DMS79 (cell line): ENCODE measurements at places on chromosomes 4 and X.
A peak's percentile ranks its signal among the peaks of the same experiment; 100 is the strongest.

DNA sequence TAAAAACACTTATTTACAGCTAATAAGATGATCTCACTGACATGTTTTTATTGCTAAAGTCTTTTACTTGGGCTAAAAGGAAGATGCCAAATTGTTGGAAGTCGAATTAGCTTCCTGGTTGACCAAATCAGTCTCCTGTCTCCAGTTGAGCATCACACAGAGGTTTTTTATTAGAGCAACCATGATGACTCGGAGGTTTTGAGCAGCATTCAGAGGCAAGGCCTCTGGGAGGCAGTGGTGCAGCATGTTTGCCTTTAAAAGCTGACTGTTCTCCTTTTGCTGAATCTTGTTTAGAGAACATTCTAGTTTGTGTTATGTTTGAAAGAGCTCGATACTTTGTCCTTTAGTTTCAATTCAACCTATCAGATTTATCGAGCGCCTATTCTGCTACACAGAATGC is 2.1 kb downstream of the UCHL1 start:
- peak; percentile 3 for DNase-seq

DNA sequence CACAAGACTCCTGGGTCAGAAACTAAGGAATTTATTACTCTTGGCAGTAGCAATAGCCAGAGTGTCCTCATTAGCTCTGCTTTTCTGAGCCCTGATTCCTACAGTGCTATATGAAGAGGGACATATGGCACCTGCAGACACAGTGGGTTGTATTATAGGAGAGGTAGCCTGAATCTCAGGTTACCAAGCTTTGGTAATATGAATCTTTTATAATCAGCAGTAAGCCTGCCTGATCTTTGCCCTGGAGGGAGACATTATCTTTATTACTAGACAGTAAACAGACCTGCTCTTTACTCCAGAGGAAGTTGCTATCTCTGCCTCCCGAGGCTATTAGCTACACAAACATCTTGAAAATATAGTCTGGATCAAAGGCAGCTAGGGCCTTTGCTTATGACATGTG is 62.5 kb upstream of the HOPX start:
- no peak for DNase-seq

- DNase-seq: no peak
Observed at GRCh38 chr4:55475394-55476243, 71.1 kb downstream of the CLOCK start.

DNA sequence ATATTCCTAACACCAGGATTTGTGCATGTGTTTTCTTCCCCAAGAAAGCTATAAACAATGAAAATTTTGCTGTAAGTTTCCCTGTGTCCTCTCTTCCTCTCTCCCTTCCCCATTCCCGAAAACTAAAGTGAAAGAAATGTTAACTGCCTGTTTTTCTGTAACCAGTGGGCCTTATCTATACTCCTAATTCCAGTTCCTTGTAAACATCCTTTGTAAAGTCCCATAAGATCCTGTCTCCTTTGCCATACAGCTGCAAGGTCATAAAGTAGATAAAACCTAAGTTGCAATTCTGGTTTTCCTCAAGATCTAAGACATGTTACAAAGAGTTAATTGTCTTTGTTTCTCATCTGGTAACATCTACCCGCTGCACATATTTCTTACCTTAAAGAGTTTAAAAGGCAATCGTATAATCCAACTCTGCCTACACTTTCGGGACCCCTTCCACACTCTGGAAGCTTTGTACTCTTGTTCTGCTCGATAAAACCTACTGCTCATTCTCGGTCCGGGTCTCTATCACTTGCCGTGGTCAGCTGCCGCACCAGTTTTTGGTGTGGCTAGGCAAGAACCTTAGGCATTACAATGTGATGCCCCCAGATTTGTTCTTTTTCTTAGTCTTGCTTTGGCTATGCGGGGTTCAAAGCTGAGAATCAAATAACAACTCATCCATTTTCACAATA is 20.5 kb downstream of the UGT2B7 start:
- no peak for DNase-seq

- DNase-seq: no peak
Observed at GRCh38 chrX:101136235-101136634, 38.2 kb downstream of the CENPI start.

DNA sequence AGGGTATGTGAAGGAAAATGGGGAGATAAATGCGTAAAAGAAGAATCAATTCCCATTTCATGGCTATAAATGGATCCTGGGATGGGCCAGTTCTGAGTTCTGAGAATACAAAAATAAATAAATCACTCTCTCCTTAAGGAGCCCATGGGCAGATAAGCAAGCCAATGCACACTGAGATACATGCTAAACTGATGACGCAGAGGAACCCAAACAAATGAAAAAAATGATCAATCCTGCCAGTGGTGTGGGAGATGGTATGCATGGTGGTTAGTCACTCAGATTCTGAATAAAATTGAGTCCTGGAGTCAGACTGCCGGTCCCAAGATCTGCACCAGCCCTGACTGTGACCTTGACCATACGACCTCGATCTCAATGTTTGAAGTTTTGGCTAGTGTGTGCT is 59.7 kb downstream of the NEIL3 start:
- DNase-seq: no peak

- no peak for DNase-seq
Observed at GRCh38 chr4:85644061-85644460, 169.1 kb downstream of the ARHGAP24 start.

DNA sequence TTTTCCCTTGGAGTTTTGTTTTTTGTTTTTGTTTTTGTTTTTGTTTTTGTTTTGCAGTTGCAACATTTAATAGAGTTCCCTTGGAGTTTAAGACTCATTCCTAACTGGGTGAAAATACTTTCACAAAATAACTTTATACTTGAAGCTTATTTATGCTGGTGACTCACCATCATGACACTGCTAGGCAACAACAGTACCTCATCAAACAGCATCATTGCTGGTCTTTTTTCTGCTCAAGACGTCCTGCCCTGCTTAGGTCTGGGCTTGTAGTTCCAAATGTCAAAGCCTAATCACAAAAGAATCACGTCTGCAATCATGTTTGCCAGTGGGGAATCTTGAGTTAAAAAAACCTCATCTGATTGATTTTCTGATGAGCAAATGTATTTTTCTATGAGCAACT is 105.7 kb upstream of the PRPS2 start:
- no peak for DNase-seq

- no peak for DNase-seq
Observed at GRCh38 chrX:112011376-112011775, 71.2 kb downstream of the TRPC5 start.

- DNase-seq: no peak
Observed at GRCh38 chr4:68359508-68359907, 9.6 kb upstream of the YTHDC1 start.

DNA sequence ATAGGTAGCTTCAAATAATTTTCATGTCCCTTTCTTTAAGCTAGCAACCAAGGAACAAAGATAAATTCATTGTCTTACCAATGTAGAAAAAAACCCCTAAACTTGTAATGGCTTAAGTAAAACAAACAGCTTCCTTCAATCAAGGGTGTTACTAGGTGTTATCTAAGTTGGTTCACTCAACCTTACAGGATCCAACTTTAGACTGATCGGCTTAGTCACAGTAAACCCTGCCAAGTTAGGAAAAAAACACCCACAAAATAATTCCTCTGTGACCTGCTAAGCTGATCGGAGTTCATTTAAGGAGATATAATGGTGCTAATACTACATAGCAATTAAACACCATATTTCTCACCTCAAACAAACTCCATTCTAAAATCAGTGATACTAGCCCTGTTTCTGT is 10.1 kb downstream of the AIFM1 start:
- no peak for DNase-seq

GRCh38 chrX:130669233-130669632 is 233.8 kb downstream of the ENOX2 start:
- DNase-seq: no peak

DNA sequence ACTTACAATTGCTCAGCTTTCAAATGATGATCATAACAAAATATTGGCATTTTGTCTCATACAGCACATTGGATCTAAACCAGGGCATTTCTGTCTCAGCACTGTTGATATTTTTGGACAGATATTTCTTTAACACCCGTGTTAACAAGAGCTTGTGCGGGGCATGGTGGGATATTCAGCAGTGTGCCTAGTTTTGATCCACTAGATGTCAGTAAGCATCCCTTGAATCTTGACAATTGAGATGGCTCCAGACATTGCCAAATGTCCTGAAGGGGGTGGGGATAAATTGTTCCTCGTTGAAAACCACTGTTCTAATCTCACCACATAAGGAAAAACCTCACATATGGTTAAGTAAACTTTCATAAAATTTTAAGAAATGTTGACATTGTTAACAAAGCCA is 806.3 kb downstream of the STIM2 start:
- no peak for DNase-seq

DNA sequence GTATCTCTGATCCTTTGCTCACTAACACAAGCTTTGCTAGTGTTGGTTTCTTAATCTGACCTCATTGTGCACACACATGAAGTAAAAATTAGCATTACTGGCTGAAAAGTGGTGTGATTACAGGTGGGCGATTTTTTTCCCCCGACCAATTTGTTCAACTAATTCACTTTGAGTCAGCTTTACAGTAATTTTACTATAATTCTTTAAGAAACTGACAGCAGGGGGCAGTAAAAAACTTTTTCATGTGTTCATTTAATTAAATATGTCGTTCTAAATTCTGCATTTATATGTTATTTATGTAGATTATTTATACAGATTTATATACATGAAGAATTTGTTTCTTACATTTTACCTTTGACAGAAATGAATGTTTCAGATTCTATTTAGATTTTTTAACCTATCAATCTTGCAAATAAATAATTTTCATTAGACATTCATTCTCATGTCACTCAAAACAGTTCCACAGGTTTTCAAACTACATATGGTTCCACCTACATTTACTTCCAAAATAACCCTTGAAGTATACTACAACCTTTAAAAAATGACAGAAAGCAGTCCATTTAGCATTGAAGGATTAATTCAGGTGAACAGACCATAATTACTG is 17.5 kb downstream of the PALLD start:
- no peak for DNase-seq

DNA sequence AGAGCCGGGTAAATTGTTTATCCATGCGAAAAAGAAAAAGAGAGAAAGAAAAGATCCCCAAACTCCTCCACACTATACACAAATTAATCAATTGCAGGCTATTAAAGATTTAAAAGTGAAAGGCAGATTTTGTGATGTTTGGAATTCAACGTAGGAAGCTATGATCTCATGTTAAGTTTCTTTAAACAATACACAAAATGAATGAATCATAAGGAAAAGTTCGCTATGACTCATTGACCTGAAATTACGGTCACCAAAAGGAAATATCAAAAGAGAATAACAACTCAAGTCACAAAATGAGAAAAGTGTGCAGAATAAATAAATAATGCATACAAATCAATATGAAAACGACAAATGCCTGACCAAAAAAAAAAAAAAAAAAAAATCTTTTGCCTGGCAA is 28.6 kb downstream of the CLNK start:
- DNase-seq: no peak

GRCh38 chrX:37873220-37873619 is 25.8 kb upstream of the DYNLT3 start:
- DNase-seq: no peak

- DNase-seq: no peak
Observed at GRCh38 chr4:36177946-36178345, 66.4 kb downstream of the ARAP2 start.

- no peak for DNase-seq
Observed at GRCh38 chr4:157727163-157727562, 445.7 kb downstream of the GASK1B start.

DNA sequence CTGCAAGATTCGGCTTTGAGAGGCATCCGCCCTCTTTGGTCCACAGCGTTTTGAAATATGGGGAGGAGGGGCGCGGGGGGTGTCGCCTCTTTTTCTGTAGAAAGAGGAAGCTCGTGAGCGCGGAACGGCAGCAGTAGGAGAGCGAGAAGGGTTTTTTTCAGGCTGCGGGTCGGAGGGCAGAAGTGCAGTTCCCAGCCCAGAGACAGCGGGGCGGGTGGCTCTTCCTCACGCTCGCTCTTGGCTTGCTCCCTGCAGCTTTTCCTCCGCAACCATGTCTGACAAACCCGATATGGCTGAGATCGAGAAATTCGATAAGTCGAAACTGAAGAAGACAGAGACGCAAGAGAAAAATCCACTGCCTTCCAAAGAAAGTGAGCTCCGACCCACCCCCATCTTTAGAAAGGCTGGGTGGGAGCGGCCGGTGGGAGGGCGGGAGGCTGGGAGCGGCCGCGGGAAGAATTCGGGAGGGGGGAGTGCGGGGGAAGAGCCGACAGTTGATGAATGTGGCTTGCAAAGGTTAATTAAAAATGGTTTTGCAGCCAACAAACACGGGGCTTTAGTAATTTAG is 1.2 kb downstream of the TMSB4X start:
- no peak for DNase-seq

DNA sequence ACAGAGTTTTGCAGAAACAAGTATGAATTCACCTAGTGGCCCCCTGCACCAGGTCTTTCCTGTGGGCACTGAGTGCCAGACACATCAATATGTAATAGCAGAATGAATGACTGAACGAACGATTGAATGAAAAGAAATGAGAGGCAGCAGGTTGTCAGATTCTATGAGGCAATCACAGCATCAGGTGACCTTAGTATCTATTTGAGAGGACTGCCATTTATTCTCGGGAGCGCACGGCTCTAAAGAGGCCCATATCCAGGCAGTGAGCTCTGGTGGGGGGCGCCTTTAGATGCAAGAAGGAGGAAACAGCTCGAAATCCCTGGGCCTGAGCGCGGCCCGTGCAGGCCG is 528 bp upstream of the SLC25A4 start:
- no peak for DNase-seq

DNA sequence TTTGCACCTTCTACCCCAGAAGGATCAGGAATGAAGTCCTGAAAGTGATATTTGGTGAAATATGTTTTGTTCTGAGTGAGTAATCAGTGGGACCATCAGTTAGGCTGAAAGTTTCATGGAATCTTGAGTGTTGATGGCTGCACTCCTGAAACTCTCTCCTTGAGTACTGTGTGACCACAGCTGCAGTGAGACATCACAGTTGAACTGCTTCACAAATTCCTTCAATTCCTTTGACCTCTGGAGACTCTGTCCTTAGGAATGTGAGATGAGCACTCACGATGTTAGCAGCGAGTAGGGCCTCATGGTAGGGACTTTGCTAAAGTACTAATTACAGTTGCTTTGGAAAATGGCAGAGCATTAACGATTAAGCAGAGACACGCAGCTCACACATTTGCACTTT is 142.9 kb upstream of the SLC4A4 start:
- DNase-seq: no peak

DNA sequence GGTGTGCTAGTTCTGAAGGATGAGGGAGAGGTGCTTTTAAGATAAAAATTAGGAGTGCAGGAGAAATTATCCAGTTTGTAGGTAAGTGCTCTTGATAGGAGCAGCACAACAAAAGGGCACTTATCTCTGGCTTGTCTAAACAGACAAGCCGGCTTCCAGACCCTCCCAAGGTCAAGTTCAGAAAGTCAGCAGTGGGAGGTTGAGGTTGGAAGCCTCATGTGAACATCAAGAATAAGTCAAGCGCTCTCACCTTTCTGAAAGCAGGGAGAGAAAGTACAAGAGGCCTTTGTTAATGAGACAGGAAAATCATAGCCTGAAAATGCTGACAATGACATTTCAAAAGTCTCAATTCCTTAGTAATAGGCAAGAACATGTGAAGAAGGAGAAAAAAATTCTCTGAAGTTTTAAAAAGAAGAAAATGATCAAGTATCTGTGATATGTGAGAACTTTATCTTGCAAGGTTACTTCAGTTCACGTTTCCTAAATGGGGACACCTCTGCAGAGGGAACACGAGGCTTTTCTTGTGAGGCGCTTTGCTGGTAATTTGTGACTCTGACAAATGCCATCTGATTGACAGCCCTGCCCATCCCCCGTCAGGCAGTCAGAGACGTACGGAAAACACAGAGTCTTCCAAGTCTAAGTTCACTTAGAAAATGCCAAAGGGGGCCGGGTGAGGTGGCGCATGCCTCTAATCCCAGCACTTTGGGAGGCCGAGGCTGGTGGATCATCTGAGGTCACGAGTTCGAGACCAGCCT is 62.2 kb downstream of the TIGD2 start:
- DNase-seq: peak; percentile 78
